ENCODE measurements at places on chromosomes 11 and 22.

- DNase-seq: no peak
These were observed 17.8 kb downstream of the AP1B1 start for GRCh38 chr22:29370537-29370936.

DNA sequence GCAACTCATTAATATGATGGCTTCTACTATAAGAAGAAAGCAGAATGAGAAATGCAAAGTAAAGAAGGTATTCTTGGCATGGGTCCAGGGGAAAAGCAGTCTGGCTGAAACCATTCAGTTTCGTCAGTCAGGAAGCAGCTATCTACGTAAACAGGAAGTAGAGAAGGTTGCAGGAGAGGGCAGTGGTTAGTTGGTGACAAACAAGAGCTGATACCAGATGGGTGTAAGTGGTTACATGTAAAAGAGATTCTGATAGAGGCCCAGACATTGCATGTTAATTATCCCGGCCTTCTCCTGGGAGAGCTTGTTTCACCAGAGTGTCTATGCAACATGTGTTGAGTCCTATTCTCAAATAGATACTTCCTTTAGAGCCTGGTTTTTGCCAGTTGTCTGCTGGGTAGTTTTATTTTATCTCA is 58.4 kb upstream of the PSMA1 start:
- peak; percentile 2 for DNase-seq

DNA sequence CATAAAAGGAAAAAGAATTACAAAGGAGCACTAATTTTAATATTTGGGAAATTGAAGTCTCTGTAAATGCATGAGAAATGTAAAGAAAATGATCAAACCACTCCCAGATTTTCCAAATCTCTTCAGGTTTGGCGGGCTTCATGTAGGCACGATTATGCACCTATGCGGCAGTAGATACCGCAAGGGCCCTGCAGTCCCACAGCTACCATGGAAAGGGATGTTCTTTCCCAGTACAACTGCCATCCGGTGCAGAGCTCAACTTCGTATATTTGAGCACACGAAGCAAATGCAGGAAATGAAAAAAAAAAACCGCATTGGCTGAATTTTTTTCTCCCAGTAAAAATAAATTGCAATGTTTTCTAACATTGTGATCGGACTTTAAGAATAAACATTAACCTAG is 1.4 kb downstream of the SLC17A6 start:
- DNase-seq: no peak

DNA sequence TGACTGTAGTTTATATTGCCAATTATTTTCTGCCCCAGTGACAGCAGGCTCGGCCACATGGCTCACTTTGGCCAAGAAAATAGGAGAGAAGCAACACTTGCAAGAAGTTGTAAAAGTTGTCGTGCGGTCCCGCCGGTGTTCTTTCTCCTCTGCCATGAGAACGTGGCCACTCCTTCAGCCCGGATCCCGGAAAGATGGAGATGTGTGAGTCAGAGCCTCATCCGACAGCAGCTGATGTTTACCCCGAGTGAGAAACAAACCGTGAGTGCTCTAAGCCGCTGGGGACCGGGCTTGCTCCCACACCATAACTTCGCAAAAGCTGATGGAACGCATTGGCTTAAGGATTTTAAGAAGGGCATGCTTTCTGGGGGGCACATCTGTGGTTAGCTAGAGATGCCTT is 157.0 kb downstream of the CACNA1I start:
- no peak for DNase-seq

- DNase-seq: no peak
These were observed 522 bp downstream of the CORO1B start for GRCh38 chr11:67442504-67443404.

DNA sequence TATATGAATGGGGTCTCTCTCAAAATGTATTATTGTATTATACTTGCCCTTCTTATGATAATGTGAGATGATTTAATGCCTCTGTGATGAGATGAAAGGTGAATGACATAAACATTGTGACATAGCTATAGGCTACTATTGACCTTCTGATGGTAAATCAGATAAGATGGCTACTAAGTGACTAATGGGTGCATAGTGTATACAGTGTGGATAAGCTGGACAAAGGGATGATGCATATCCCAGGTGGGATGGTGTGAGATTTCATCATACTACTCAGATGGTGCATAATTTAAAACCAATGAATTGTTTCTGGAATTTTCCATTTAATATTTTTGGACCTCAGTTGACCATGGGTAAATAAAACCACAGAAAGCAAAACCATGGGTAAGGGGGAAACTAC is 243.5 kb downstream of the SBF2 start:
- DNase-seq: no peak

- DNase-seq: no peak
These were observed 21.6 kb upstream of the TMEM191C start for GRCh38 chr22:21445437-21446127.

DNA sequence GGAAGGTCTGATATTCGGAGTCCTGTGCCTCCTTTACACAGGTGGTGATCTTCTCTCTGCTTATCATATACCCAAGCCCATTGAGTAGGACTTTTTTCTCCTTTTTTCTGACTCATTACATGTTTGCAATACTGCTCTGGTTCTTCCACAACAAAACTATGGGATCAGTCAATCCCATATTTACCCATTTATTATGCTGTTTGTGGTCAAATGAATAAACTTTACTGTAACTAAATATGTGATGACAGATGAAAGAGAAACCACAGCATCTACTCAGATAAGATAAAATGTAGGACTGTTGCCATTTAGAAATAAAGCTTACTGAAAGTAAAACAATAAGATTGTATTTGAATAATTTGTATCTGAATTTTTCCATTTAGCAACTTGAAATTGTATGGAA is 958.7 kb upstream of the FAT3 start:
- DNase-seq: no peak

DNA sequence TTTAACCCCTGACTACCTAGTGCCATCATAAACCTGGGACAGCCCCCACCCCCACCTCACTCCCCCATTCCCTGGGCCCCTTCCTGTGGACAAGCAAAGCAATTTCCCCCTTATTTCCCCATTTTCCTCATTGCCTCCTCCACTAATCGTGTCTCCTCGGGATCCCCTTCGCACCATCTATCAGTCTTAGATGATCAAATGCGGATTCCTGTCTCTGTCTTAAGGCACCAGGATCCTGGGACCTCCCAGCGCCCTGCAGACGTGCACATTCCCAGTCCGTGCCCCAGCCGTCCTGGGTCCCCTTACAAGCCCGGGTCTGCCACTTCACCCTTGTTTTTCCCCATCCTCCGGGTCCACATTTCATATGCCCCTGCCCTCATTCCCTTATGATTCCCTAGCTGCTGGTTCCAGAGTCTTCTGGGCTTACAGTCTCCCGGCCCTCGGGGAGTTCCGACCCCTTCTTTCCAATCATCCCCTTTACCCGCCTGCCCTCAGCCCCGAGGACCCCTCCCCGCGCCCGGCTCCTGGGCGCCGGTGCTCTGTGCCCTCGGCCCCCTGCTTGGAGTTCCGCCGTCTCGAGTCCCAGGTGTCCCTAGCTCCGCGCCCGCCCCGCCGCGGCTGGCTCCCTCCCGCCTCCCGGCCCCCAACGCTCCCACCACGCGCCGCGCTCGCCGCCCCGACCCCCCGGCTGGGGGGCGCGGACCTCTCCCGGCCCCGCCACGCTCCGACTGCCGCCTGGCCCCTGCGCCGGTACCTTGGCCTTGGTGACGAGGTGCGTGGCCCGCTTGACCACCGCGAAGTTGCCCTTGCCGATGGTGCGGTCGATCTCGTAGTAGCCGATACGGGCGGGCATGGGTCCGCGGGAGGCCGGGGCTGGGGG is 599 bp downstream of the SIK3 start:
- DNase-seq: no peak

- DNase-seq: no peak
These were observed 677 bp downstream of the DYNC2H1 start for GRCh38 chr11:103109818-103110388.

DNA sequence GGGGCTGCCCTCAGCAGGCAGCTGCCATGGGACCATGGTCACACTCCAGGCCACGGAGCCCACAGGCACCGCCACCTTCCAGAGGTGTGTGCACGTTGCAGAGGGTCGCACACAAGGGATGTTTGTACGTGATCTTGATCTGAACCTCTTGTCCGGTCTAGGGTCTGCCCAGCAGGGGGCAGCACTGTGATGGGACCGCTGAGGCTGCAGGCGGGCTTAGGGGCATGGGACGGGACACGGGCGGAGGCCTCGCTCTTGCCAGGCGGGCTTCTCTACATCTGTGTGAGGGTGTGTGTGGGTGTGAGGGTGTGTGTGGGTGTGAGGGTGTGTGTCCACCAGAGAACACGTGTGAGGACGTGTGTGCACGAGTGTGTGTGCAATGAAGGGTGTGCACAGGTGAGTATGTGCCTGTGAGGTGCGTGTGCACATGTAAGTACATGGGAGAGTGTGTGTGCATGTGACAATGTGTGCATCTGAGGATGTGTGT is 52.4 kb downstream of the CACNA1I start:
- peak; percentile 20 for DNase-seq

GRCh38 chr11:117823946-117824420 is 561 bp downstream of the FXYD2 start:
- DNase-seq: no peak

DNA sequence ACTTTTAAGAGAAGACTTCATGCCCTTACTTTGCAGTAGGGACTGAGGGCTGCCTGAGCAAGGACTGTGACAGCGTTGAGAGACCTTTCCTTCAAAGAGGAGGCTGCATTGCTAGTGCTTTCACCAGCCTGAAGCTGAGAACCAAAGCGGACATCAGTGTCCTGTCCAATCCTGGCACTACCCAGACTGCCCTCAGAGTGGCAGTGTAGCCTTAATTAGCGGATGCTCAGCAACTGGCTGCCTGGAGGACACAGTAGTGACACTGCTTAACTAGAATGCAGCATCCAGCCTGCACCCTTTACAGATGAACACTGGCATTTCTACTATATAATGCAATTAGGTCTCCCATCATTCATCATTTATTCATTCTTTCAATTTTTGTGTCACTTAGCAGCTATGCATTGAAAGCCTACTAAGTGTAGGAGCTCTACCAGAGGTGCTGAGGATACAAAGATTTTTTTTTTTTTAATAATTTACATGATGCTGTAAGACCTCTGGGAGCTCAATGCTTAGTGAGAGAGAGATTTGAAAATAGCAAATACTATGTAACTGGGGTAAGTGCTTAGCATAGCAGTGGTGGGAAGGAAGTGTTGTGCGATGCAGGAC is 36.9 kb upstream of the SLC36A4 start:
- no peak for DNase-seq

DNA sequence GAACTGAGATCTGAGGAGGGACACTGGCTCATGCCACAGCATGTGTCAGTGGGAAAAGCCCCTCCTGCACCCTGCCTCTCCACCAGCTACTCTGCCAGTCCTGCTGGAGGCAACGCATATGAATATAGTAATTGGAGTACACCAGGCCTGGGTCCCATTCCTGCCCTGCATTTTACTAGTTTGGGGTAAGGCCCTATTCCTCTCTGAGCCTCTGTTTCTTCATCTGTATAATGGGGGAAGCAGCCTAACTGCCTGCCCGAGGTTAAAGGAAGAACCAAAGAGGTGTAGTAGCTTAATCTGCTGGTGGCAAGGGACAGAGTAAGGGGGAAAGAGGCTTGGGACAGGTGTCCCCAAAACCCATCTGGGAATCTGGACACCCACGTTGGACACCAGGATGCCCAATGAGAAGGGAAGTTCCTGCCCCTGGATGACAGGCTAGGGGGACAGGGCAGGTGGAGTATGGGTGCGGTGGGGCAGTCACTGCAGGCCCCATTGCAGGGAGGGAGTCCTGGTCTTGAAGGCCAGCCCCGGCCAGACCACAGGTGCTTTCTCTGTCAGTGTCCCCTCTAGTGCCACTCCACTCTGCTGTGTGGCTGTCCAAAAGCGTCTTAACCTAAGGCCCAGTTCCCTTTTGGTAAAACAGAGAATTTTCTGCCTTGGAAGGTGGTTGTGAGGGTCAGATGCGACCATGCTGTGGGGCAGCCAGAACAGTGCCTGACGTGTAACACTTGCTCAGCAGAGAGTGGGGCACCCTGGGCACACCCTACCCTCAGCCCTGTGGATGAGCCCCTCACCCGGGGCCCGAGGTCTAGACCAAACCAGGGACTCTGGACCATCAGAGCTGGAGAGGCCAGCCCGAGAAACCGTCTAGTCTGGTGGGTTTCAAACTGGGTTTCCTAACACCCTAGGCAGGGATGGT is 11.5 kb downstream of the TSKU start:
- DNase-seq: no peak

GRCh38 chr11:128765104-128765503 is 71.2 kb downstream of the FLI1 start:
- DNase-seq: no peak

GRCh38 chr11:28470180-28470579 is 362.0 kb downstream of the METTL15 start:
- DNase-seq: no peak

DNA sequence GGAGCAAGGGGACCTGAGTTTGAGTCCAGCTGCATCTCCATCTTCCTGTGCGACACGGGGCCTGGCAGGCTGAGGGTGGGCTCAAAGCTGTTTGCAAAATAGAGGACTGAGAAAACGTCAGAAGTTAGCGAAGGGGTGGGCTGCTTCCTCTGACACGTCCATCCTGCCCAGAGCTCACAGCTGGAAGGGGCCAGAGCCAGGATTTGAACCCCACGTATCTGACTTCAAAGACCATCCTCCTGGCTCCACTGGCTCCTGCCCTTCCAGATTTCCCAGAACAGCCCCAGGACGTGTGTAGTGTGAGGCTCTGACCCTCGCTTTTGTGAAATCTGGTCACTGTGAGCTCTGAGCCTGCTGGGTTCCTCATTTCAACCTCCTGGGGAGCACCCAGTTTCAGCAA is 56.3 kb downstream of the CD82 start:
- DNase-seq: no peak

GRCh38 chr11:32838505-32839274 is 9.0 kb downstream of the PRRG4 start:
- DNase-seq: no peak

DNA sequence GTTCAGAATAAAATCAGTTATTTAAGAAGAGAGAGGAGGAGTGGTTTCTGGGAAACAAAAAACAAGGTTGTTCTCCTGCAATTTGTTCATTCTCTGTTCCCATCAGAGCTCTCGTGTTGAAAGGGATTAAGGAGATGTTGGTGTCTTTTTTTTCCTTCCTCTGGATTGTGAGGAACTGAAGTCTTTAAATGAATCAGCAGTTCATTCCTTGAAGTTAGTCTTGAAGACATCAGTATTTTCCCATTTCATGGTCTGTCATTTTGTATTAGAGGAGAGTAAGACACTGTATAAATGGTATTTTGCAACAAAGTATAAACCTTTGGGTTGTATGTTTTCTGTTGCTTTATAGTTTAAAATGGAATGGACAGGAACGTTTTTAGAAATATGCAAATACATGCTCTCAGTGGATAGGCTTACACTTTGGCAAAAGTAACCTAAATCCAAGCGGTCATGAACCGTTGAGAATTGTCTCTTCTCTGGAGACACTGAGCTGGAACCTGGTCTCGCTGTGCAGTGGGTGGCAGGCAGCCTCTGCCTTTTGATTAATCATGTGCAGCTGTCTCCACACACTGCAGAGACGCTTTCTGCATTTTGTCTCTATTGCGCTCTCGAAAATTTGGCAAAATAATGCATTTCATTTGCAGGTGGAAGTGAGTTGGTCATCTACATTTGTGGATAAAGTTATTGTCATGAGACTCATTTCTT is 33.0 kb downstream of the SAMM50 start:
- DNase-seq: no peak

GRCh38 chr11:9982127-9982795 is 311.8 kb downstream of the SBF2 start:
- no peak for DNase-seq

Measured in activated naive CD8-positive, alpha-beta T cell treated with anti-CD3 and anti-CD28 coated beads, Interleukin-2, amount 50 U/mL, for 16 hours (primary cell).